ENCODE measurements at places on chromosomes 16 and 17. TPM values are rescaled to one million over a fixed set of nuclear protein-coding genes. Genes with fewer than 3 reads are reported as not detected.

The CACNA1H gene
- 12.1 TPM for total RNA-seq

The KRT27 gene
- not detected for total RNA-seq

The CHST4 gene
- not detected for total RNA-seq

The SOX8 gene
- total RNA-seq: 1.5 TPM

The CUEDC1 gene
- 49.2 TPM for total RNA-seq

The RSL1D1 gene
- 217 TPM for total RNA-seq

The SALL1 gene
- total RNA-seq: 0.07 TPM

The KLHDC4 gene
- 40.3 TPM for total RNA-seq

The MT4 gene
- total RNA-seq: not detected

The ADAM11 gene
- total RNA-seq: 1.9 TPM

The EVI2B gene
- not detected for total RNA-seq

The ST6GALNAC1 gene
- not detected for total RNA-seq

The MMP15 gene
- total RNA-seq: 19.8 TPM

The ADGRG3 gene
- total RNA-seq: 0.87 TPM

The TBCD gene
- 75.3 TPM for total RNA-seq

The UTS2R gene
- not detected for total RNA-seq

The PRSS33 gene
- total RNA-seq: not detected

The KNOP1 gene
- 46.3 TPM for total RNA-seq

The ZNF597 gene
- 1.1 TPM for total RNA-seq

The PLEKHM1 gene
- total RNA-seq: 24.6 TPM

The PIRT gene
- total RNA-seq: not detected

The CHRNE gene
- total RNA-seq: 0.06 TPM

The CRHR1 gene
- total RNA-seq: 0.27 TPM

The ZNF629 gene
- 16.1 TPM for total RNA-seq

The CXCL16 gene
- total RNA-seq: 20.2 TPM

The NDUFAF8 gene
- total RNA-seq: 219 TPM

The TBC1D3I gene
- total RNA-seq: 0.15 TPM

The PSME3 gene
- total RNA-seq: 249 TPM

The PERCC1 gene
- not detected for total RNA-seq

The NPIPA7 gene
- total RNA-seq: 11.7 TPM

Data from A549 treated with CpdA at 1 μM for 4 hours (cell line).